ENCODE measurements at places on chromosomes 7 and 10.

DNA sequence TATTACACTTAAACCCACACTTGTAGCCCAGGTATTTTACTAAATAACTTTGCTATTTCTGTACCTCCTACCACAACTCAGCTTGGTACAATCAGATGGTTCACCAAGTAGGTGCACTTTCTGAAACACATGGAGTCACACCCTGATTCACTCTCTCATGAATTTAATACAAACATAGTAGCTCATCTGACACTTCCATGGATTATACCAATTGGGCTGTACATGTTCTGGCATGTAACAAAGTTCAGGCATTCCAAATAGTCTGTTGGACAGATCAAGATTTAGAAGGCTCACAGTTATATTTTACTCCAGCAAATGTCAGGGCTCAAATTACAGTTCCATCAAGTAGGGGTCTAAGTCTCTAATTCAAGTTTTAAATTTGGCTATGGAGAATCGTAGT is 62.2 kb upstream of the RNF148 start:
- DNase-seq, result no peak

- no peak for DNase-seq
Measured at GRCh38 chr7:74443543-74444247, 10.0 kb upstream of the GTF2IRD1 start.

DNA sequence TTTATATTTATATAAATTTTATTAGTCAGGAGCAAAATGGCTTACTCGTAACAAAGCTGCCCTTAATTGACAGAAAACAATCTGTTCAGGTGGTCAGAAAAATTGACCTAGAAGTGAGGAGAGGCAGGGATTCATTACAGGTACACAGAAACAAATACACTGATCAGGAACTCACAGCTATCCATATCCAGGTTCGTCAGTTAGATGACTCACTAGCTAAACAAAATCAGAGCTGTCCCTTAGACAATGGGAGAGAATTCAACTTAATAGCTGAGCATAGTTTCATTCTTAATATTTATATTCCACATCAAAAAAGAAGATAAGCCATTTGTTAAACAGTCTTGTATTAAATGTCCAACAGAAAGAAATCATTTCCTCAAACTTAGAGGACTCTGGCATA is 41.7 kb downstream of the HYCC1 start:
- DNase-seq, result no peak

GRCh38 chr7:107809179-107809578 is 6.2 kb upstream of the SLC26A3 start:
- DNase-seq, result no peak

Measured in right lobe of liver (tissue), 6 donors.